ENCODE measurements at places on chromosomes 1 and 21.

DNA sequence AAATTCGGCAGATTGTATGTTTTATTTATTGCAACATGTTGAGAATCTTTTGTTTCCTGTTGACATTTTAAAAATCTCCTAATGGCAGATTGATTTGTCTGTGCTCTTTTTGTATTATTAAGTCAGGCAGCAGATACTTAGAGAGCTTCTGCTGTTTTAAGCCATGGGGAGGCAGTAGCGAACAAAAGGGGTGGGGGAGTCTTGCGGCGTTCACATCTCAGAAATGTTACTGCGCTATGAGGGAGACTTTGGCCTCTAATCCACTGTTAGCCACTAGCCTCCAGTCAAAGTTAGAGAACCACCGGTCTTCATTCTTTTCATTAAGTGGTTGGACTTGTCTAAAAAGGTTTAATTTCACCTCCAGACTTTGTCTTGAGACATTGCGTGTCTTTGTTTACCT lies 93.6 kb downstream of the DYRK1A start:
- no peak for DNase-seq

- no peak for DNase-seq
Observed at GRCh38 chr21:29164323-29164942, 34.0 kb downstream of the MAP3K7CL start.

DNA sequence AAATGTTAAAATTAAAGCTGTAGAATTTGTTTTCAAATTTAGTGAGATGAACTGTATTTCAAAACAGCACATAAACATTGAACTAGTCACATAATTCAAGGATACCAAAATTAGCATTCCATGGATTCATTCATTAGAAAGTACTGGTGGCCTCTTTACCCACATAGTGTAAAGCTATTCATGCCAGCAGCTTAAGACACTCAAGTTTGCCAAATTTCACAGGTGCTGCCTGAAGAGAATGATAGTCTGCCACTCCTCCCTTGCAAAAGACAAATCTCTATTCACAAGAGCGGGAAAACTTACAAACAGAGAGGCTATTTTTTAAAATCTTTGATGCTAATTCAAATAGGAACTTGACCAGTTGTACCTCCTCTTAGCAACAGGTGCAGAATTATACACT lies 337.0 kb downstream of the BRINP3 start:
- no peak for DNase-seq

DNA sequence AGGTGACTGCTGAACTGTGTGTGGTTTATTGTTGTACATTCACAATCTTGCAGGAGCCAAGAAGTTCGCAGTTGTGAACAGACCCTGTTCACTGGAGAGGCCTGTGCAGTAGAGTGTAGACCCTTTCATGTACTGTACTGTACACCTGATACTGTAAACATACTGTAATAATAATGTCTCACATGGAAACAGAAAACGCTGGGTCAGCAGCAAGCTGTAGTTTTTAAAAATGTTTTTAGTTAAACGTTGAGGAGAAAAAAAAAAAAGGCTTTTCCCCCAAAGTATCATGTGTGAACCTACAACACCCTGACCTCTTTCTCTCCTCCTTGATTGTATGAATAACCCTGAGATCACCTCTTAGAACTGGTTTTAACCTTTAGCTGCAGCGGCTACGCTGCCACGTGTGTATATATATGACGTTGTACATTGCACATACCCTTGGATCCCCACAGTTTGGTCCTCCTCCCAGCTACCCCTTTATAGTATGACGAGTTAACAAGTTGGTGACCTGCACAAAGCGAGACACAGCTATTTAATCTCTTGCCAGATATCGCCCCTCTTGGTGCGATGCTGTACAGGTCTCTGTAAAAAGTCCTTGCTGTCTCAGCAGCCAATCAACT lies 6.4 kb upstream of the PIGV start:
- DNase-seq: no peak

Measured in MG63 (cell line).